ENCODE measurements at places on chromosomes 2 and 18.

GRCh38 chr2:71546275-71546638, 92.9 kb downstream of the DYSF start:
- no peak for DNase-seq

DNA sequence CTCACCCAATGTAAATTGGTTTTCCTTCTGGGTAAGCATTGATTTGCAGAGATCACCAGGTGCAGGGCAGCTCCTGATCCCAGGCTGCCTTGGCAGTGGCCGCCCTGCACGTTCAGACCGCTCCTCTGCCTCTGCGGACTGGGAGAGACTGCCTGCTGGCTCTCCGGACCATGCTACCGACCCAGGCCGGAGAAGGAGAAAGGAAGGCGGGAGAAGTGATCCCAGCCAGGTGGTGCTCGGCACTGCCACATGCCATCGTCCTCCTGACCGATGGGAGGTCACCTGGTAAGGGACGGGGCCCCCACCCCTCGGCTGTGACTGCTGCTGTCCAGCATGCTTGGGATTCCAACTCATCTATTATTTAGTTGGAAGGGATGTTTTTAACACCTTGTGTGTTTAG, 108.1 kb upstream of the POU3F3 start:
- DNase-seq = no peak

GRCh38 chr18:34821669-34822210, 111.6 kb downstream of the DTNA start:
- no peak for DNase-seq

GRCh38 chr18:79756826-79757225, 40.9 kb upstream of the KCNG2 start:
- no peak for DNase-seq

- peak; percentile 73 for DNase-seq
These were observed 144.1 kb downstream of the SMAD7 start for GRCh38 chr18:48806551-48807261.

- no peak for DNase-seq
These were observed 2.3 kb upstream of the TMEM37 start for GRCh38 chr2:119429225-119429981.

DNA sequence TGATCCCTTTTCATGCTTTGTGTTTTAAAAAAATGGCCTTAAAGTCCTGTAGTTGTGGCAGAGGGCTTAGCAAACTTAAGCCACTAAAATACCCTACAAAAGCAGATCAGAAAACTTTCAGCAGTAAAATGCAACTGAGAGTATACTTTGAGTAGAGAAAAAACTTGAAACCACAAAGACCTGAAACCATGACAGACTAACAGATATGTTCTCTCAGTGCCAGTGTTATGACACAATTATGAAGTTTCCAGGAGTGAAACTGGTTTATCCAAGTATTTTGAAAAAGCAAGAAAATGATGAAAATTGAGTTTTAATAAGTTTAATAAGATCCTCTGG, 74.5 kb downstream of the SPRED2 start:
- no peak for DNase-seq

GRCh38 chr18:79940814-79941472, 10.5 kb downstream of the SLC66A2 start:
- peak; percentile 5 for DNase-seq

DNA sequence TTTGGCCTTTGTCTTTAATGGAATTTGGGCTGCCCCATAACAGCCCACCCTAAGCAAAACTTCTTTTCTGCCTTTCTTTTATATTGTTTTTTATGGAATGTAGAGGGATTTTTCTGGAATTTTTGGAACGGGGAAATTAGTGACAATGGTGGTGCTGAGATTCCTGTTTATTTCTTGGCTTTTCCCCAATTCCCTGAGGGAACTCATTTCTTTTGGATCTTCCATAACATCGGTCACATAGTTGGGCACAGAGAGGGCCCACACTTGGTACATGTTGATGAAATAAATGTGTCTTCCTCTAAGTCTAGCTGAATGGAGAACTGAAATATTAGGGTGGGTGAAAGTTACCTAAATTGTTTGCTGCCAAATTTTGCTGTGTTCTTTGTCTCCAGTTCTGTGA, 191.6 kb upstream of the TNP1 start:
- DNase-seq = no peak

DNA sequence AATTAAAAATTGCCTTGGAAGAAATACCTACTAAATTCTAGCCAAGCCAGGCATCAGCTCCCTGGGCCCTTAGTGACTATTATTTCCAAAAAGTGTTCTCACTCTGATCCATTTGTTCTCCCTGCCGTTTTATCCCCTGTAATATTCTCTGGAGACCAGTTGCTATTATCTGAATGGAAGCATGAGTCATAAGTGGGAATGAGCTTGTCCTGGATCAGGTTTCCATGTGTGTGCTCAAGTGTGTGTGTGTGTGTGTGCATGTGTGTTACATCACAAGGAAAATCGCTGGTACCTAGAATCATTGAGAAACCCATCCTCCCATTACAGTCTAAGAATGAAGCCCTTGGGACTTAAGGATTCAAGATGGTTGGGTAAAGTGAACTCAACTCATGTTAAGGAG, 130.3 kb upstream of the CXCR4 start:
- no peak for DNase-seq

- DNase-seq = no peak
These were observed 192.2 kb downstream of the TTC32 start for GRCh38 chr2:19709553-19709952.

- DNase-seq = no peak
These were observed 66.2 kb upstream of the CTDP1 start for GRCh38 chr18:79613186-79613931.

DNA sequence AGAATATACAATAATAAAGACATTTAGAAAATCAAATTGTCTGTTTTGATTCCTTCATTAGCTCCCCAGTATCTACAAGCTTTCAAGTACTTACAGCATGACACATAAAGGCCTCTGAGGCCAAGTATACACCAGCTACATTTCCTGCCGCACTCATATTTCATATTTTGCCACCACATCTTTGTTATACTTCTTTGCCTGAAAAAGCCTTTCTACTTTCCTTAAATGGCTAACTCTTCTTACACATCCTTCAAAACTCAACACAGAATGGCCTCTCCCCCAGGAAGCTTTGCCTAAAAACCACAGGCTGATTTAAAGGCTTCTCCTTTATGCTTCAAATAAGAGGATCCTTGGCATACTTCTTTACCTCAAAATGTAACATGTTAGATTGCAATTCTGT, 4.5 kb downstream of the STK17B start:
- peak; percentile 43 for DNase-seq

GRCh38 chr2:195486987-195487644, 169.9 kb upstream of the SLC39A10 start:
- no peak for DNase-seq

- no peak for DNase-seq
These were observed 28.6 kb downstream of the SH3RF3 start for GRCh38 chr2:109157563-109158105.

DNA sequence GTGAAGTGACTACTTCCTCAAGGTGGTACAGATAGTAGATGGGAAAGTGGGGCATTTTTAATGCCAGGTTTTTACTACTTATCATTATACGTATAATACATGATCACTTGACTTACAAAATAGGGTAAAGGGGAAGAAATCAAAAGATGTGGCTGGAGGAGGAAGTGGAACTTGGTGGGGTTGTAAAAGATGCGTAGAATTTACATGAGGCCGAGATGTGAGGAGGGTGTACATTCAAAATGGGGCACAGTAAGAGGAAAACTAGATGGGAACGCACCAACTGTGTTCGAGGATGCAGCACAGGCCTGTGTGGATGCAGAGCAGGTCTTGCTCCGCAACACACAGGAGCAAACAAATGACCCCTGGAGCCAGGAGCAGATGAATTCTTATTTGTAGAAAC, 403.3 kb downstream of the TXNL1 start:
- no peak for DNase-seq

DNA sequence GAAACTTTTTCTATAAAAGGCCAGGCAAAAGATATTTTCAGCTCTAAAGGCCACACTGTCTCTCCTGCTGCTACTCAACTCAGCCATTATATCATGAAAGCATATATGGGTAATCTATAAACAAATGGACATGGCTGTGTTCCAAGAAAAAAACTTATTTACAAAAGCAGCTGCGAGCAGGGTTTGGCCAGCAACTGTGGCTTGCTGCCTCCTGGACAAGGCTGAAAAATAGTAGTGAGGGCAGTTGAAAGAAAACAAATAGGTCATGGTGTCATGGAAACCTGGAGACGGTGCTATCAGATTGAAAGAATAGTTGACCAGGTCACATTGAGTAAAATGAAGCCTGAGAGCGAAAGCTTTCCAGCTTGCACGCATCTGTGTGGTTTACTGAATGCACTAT, 89.2 kb upstream of the LRATD1 start:
- DNase-seq = no peak

GRCh38 chr18:58578321-58578720, 50.6 kb downstream of the ALPK2 start:
- DNase-seq = no peak

DNA sequence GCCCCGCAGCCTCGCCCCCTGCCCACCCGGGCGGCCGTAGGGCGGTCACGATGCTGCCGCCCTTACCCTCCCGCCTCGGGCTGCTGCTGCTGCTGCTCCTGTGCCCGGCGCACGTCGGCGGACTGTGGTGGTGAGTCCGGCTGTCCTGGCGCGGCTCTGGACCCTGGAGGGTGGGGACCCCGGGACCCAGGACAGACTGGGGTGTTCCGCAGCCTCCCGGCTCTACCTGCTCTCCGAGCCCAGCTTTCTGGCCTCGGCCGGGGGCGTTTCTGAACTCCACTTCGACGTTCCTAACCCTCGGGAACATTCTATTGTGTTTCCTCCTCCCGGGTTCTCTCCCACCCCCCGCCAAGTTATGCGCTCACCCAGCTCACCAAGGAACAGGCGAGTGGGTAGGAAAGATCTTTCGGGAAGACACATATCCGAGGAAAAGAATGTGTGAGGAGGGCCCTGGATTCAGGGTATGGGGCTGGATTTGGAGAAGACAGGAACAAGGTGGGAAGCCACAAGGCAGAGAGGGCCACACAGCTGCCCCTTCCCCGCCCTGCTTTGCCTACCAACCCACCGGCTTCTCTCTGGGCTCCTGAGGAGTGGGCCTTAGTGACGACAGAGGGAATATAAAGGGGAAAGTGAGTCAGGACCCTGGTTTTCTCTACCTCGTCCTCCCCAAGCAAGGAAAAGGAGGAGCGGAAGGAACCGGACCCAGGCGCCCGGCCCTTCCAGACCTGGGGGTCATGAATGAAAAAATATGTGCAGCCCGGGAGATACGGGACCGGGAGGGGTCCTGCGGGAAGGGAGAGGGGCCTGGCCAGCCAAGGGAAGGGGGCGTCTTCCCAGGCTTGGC, 605 bp downstream of the WNT6 start:
- no peak for DNase-seq

DNA sequence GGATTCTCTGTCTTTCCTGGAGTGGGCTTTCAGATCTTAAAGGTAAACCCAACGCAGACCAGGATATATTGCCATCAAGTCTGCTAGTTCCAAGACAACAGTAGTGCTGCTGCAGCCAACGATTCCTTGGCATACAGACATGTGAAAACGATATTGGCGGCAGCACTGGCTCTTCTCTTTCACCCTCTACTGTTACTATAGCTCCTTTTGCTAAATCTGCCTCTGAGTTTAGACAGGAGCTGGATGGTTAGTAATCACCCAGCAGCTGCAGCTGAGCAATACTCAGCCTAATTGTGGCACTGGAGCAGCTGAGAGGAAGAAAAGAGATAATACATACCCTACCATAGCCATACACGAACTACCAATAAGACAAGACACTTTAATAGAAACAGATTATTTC, 4.0 kb downstream of the YES1 start:
- no peak for DNase-seq

GRCh38 chr2:166926657-166927056, 38.4 kb downstream of the XIRP2 start:
- DNase-seq = no peak

Measured in CD4-positive, alpha-beta T cell treated with Interleukin-4 for 1 hour (primary cell).